ENCODE measurements at places on chromosomes 1 and 21. TPM values are rescaled to one million over a fixed set of nuclear protein-coding genes. Genes with fewer than 3 reads are reported as not detected.

- no peak for DNase-seq
Observed at GRCh38 chr1:241608379-241609033, 31.7 kb downstream of the CHML start.

- DNase-seq = no peak
Observed at GRCh38 chr1:18855573-18855972, 3.9 kb downstream of the TAS1R2 start.

DNA sequence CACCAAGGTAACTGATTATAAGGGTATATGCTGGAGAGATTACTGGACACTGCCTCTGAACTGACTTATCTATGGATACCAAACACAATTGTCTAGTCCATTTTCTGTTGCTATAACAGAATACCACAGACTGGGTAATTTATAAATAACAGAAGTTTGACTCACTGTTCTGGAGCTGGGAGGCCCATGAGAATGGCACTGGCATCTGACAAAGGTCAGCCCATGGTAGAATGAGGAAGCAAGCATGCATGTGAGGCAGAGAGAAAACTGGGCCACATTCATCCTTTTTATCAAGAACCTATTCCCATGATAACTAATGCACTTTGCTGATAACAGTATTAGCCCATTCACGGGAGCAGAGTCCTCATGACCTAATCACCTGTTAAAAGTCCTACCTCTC lies 37.4 kb downstream of the FCER1A start:
- no peak for DNase-seq

- DNase-seq = peak; percentile 87
Observed at GRCh38 chr1:234933475-234933874, 195.2 kb downstream of the TOMM20 start.

DNA sequence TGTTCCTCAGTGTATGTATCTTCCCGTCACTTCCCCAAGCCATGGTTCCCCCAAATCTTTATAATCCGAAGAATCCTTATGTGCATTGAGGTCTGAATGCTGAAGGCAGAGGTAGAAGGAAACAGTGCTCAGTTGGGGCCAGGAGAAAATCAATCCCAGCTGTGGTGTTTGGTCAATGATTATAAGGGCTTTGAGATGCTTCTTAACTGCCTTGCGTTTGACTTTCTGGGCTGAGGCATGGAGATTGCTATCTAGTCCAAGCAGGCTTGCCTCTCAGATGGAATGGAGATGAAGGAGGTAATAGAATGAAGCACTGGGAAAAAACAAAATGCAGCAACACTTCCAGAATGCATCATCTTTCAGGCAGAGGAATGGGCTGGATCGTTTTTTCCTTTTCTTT lies 3.6 kb upstream of the MAP1LC3C start:
- no peak for DNase-seq

Gene SLC30A10
- 0.55 TPM for total RNA-seq

- DNase-seq = peak; percentile 85
Observed at GRCh38 chr1:225710804-225711203, 57.9 kb upstream of the ENAH start.

- DNase-seq = no peak
Observed at GRCh38 chr1:218671573-218671972, 326.4 kb downstream of the TGFB2 start.

Gene KCNH1
- total RNA-seq = not detected

DNA sequence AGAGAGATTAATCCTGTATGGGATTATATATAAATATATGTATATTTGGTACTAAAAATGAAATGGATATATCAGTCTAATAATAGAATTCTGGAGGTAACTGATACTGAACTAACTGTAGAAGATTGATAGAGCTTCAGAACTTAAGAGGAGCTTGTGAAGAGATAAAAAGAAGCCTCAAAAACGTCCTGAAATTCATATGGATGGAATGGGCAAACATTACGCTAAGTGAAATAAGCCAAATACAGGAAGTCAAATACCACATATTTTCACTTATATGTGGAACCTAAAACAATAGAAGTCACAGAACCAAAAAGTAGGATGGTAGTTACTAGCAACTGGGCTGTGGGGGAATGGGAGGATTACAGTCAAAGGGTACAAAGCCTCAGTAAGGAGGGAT lies 36.0 kb upstream of the ADGRL4 start:
- DNase-seq = no peak

Gene ZRANB2
- total RNA-seq = 38.5 TPM

DNA sequence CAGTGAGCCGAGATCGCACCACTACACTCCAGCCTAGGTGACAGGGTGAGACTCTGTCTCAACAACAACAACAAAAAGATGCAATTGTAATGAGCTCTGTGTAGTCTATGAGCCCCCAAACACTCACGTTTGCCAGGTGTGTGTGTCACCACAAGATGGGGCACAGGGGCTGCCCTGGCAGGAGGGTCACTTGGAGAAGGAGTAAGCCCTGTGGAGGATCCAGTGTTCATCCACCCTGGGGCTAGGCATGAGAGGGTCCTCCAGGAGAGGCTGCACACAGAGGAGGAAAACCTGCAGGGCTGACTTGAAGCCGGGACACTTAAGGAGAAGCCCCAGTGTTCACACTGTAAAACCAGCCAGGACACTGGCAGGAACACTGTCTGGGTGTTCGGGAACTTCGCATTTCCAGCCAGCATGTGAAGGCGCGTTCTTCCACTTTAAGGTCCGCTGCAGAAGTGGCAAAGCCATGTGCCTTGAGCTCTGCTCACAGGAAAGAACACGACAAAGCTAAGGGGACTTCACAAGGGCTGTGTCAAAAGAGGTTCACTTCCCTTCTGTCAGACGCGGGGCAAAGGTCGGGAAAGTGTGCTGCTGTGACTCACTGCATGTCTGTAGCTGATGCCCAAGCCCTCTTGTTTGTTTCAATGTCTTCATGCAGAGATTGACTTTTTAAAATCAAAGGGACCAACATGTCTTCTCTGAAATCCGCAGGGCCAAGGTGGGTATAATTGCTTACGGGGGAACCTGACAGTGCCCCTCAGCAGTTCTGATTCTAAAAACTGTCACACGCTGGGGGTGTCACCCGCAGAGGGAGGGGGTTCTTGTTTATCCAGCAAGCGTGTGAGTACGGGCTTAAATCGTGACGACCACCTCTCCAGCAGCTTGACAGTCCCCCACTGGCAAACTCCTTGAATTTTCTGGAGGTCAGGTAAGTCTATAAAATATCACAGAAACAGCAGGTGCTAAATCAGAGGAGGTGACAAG lies 102.8 kb downstream of the RIPK4 start:
- peak; percentile 76 for DNase-seq

Gene GNB1
- total RNA-seq = 103 TPM

DNA sequence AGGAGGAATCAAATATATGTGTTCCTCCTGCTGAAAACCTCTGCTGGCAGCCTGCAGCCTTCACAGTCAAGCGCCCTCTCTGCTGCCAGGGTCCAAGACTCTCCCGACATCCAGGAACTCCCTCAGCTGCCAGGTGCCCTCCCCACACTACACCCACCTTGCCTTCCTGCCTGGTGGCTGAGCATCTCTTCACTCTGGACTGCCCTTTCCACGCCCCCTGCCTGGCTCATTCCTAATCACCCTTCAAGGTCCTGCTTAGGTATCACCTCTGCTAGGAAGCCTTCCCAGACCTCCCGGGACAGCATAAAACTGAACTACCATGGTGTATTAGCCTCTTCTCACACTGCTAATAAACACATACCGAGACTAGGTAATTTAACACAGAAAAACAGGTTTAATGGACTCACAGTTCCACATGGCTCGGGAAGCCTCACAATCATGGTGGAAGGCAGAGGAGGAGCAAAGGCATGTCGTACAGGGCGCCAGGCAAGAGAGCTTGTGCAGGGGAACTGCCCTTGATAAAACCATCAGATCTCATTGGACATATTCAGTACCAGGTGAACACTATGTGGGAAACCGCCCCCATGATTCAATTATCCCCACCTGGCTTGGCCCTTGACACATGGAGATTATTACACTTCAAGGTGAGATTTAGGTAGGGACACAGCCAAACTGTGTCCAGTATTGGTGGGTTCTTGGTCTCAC lies 15.3 kb downstream of the LDLRAD1 start:
- DNase-seq = peak; percentile 20

Gene PDC
- total RNA-seq = not detected

- no peak for DNase-seq
Observed at GRCh38 chr1:156667968-156668709, 9.1 kb downstream of the NES start.

Gene OR6K2
- total RNA-seq = not detected

Gene RAD54L
- total RNA-seq = 0.89 TPM

DNA sequence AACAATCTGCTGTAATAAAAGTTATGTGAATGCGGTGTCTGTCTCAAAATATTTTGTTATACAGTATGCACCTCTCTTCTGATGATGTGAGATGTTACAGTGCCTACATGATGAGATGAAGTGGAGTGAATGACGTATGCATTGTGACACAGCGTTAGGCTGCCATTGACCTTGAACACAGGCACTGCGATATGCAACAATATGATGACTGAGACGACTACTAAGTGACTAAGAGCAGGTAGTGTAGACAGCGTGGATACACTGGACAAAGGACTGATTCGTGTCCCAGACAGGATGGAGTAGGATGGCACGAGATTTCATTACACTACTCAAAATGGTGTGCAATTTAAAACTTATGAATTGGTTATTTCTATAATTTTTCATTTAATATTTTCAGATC lies 8.4 kb downstream of the SGIP1 start:
- DNase-seq = no peak

- no peak for DNase-seq
Observed at GRCh38 chr1:35255276-35255675, 13.2 kb upstream of the ZMYM4 start.

GRCh38 chr21:29521872-29522271 lies 223.2 kb downstream of the BACH1 start:
- DNase-seq = no peak

DNA sequence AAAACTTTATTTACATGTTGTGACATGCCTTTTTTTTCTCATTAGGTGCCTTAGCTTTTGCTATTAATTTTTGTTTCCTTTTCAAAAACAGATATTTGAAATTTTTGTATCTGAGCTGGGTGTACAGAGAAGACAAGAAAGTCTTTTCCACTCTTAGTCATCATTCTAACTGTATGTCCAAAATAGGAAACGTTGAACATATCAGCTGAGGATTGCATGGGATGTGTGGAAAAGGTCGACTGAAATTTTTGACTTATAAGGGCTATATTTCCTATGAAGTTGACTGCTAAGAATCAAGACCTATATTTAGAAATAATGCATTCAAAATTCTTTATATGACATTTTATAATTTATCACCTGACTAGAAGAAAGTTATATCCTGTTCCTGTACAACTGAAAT lies 270.0 kb upstream of the ZRANB2 start:
- DNase-seq = no peak

DNA sequence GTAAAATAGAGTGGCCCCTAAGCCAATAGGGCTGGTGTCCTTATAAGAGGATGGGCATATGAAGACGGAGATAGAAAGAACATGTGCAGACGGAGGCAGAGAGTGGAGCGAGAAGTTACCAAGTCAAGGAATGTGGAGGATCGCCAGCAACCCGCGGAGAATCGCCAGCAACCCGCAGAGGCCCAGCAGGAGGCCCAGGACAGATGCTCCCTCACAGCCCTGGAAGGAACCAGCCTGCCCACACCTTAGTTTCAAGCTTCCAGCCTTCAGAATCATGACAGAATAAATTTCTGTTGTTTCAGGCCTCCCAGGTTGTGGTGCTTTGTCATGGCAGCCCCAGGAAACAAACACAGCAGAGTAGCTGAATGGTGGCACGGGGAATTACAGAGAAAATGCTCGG lies 9.6 kb downstream of the CLDN14 start:
- DNase-seq = no peak

Gene AMY1B
- not detected for total RNA-seq

DNA sequence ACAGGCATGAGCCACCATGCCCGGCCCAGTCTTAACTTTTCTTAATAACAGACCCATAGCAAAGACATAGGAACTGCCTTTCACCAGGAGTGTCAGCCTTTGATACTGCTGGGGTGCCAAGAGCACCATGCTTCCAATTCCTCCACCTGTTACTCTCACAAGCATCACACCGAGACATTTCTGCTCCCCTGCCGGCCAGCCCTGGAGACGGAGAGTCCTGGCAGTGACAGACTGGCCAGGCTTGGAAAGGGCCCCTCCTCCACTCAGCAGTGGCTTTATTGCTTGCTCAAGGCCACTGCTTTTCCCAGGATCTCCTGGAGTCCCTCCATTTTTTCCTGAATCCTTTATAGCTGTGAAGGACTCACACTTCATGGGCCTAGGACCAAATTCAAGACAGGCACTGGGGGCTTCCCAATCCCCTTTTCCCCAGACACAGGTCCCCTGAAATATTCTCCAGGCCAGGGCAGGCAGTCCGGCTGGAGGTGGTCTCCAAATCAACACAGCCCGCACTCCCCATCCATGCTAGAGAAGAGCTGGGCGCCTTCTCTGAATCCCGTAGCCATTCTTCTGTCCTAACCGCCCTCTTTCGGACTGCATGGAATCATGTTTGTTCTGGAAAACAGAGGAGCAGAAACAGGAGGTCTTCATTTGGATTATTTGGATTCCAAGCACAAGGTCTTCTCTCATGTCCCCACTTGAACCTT lies 25.5 kb upstream of the PTPRF start:
- DNase-seq = peak; percentile 52

Gene AKR7A3
- total RNA-seq = 0.84 TPM

Gene TSPEAR
- not detected for total RNA-seq

DNA sequence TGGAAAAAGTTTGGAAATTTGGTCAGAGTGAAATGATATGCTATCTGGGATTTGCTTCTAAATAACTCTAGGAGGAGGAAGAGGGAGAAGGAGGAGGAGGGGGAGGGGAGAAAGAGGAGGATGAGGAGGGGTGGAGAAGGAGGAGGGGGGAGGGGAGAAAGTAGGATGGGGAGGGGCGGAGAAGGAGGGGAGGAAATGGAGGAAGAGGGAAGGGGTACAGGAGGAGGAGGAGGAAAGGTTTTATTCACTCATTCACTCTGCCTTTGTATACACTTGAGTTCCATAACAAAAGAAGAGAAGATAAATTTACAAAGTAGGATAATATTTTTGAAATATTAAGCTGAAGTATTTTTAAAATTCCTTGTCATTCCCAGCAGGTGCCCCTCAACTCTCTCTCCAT lies 6.3 kb upstream of the VPS26C start:
- no peak for DNase-seq

Gene LRRC8B
- 13.6 TPM for total RNA-seq

DNA sequence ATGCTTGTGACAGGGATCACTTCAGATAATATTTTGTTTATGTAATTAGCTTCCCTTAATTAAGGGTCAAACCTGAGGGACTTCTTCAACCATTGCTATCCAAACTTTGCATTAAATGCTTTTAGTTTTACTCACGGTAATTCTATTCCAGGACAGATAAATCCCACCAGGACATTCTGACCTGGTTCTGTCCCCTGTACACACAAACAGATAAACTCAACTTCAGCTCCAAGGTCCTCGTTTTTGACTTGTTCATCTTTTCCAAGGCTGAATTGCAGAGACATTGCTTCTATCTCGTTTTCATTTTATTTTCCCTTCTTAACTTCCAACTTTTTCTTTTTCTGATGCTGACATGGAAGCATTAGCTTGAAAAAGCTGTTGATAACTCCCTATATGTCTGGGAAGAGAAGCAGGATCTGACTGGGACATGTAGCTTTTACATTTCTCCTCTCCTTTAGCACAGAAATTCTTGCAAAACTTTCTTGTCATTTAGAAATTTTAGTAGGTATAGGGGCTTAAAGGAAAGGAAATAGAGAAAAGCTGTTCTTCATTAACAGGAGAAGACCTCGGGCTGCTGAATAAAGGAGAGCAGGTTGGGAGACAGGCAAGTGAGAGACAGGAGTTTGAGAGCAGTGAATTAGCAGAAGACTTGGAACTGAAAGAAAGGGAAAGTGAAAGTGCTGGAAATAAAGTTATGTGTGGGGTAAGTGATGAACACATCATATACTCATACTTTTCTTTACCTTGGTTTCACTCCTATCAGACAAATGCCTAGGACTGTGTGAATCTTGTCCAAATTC lies 231.7 kb upstream of the B3GALT2 start:
- no peak for DNase-seq
